ENCODE measurements at places on chromosomes 5 and 9.

- no peak for DNase-seq
Measured at GRCh38 chr5:169549453-169550100, 34.0 kb upstream of the SPDL1 start.

DNA sequence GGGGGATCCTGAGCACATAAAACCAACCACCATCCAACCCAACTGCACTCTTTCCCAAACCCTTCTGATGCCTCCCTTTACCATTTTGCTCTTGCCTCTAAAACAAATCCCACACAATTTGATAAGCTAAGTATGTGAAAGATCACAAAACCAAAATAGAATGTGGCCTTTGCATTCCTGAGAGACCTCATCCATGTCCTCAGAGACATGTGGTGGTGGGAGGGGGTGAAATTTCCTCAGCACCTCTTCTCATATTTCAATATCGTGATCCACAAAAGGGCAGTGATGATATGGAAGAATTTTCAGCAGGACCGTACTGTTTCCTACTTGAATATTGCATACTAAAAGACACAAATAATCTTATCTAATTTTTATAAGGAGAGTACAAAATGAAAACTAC lies 423.3 kb downstream of the TLE1 start:
- DNase-seq, result no peak

GRCh38 chr5:56244627-56245026 lies 11.5 kb upstream of the ANKRD55 start:
- DNase-seq, result no peak

- no peak for DNase-seq
Measured at GRCh38 chr5:172486451-172486850, 32.1 kb upstream of the SH3PXD2B start.

DNA sequence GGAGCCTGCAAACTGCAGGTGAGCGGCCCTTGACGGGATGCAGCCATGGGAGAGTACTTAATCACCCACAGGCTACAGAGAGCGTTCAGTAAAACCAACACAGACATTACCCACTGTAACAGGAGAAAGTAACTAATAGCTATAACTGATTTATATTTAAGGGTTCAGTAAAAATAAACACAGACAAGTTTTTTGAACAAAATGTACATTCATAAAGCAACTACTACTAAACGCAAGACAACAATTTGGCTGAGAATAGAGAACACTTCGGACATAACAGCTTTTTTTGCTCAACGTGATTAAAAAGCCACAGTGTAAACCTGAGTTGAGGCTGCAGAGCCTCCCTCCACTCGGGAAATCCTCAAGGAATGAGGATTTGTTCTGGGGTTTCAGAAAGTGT lies 61.7 kb downstream of the LIFR start:
- DNase-seq, result no peak

- no peak for DNase-seq
Measured at GRCh38 chr9:135224286-135224877, 136.9 kb downstream of the OLFM1 start.

DNA sequence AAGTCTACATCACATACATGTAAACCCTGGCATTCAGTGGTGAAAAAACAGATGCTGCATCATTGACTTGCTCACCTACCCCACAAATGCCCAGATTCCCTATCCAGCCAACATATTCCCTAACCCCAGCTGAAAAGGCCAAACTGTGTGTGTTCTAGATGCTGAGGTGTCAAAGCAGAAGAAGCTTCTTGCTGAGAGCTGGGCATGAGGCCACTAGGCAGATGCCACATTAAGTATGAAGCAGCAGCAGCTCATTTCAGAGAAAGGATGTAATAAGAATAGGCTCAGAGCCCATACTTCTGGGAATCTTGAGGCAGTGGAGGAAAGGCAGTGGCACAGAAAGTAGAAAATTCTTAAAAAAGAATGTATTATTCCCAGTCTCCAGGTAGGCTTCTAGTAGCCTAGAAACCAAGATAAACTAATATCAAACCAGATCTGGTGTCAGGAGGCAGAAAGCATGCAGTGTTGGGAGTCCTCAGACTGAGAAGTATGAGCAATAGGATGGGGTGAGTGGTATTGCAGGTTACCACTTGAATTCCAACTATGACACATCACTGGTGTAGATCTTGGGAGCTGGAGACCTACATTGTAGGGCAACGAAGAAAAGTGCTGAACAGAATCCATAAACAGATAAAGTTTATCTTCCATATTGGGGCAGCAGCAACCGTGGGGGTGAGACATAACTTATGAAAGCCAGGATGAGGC lies 71.9 kb upstream of the GRHPR start:
- DNase-seq, result no peak

- no peak for DNase-seq
Measured at GRCh38 chr5:28493456-28493855, 1455.1 kb upstream of the CDH9 start.

DNA sequence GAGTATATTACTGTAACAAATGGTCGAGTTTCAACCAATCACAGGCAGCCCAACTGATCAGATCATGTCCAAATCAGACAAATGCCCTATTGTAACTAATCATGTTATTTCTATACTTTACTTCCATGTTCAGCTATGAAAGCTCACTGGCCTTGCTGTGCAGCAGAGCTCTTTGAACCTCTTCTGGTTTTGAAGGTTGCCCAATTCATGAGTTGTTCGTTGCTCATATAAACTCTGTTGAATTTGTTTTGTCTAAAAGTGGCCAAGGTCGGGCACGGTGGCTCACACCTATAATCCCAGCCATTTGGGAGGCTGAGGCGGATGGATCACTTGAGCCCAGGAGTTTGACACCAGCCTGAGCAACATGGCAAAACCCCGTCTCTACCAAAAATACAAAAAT lies 21.6 kb downstream of the PDE6A start:
- no peak for DNase-seq

DNA sequence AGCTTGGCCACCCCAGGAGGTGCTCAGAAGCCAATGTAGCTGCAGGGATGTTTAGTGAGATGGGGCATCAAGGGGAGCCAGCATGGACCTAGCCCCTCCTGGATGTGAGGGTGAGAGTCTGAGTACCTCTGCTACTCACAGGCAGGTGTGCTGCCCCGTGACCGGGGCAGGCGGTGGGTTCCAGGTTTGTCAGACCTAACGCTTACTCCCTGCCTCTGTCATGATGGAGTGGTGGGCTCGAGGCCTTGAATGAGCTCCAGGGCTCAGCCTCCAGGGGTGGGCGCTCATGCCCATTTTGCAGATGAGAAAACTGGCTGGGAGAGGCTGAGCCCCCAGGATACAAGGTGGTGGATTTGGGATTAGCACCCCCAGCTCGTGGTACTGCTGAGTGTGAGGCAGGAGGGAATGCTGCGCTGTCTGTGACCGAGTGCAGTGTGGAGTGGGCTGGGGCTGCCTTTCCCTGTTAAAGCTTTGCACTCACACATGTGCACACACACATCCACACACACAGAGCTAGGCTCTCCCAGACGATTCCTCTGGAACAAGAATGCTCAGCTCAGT lies 1.5 kb downstream of the RXRA start:
- no peak for DNase-seq

DNA sequence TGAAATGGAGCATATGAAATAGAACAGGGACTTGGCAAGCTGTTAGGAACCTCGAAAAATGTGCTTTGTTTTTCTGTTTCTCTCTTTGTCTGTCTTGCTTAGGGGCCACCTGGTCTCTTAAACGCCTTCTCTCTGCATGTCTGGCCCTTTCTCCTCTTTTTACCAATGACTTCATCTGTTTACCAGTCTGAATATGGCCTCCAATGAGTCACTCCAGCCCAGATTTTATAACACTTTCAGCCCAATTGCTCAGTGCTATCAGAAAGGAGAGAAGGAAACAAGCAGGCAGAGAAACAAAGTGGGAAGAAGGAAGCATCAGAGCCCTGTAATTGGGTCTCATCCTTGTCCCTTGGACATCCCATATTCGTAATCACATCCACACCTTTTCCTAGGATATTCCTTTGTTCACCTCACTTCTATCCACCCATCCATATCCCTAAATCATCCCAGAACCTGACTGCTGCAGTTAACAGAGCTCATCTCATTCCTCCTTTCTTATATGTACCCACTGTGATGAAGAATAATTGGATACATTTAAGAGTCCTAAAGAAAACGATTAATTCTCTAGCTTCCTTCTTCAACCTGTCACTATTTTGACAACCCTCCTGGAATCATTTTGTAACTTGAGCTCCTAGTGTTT lies 151.8 kb upstream of the GPR151 start:
- no peak for DNase-seq

- DNase-seq, result no peak
Measured at GRCh38 chr5:176407456-176408251, 8.7 kb downstream of the CLTB start.

DNA sequence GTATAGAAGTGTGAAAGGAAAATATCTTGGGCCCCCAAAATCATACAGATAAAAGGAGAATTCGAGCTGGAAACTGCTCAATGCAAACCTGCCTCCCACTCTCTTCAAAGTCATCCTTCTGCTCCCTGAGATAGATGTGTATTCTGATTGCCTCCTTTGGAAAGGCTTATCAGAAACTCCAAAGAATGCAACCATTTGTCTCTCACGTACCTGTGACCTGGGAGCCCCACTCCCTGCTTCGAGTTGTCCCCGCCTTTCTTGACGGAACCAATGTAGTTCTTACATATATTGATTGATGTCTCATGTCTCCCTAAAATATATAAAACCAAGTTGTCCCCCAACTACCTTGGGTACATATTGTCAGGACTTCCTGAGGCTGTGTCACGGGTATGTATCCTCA lies 163.8 kb downstream of the DIRAS2 start:
- no peak for DNase-seq

DNA sequence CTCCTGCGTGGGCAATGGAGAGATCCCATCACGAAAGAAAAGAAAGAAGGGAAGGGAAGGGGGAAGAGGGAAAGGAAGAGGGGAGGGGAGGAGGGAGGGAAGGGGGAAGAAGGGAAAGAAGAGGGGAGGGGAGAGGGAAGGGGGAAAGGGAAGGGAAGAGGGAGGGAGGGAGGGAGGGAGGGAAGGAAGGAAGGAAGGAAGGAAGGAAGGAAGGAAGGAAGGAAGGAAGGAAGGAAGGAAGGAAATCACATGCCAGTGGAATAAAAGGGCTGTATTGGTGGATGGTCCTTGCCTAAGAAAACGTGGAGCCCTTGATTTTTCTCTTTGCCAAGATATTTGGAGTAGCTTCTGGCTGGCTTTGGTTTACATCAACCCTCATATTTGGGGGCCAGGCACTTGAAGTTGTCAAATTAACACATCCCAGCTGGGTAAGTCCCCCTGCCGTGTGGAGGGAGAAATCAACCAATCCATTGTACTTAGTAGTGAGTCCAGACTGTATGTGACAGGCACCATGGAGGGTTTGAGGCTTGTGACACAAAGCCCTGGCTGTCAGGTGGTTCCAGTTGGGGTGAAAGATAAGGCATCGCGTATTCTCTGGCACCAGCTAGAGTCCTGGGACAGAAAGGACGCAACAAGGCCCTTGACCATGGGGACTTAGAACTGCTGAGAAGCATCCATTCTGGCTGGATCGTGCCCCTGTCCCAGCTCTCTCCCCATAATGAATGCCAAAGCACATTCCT lies 23.7 kb downstream of the IDNK start:
- no peak for DNase-seq

- no peak for DNase-seq
Measured at GRCh38 chr5:93611976-93612854, 29.2 kb downstream of the NR2F1 start.

DNA sequence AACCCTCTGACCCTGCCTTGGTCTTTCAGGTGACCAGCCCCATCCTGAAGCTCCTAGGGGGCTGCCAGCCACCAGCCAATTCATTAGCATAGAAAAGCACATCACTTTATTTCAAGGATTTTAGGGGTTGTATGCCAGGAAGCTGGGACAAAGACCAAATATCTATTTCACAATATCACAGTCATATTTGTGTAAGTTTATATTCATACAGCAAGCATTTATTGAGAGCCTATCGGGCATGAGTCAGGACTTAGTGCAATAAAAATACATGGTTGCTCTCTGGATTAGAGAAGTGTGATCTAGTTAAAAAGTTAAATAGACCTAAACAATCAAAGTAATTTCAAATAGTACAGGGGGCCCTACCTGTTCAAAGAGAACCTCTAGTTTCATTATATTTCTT lies 113.8 kb downstream of the ERCC6L2 start:
- DNase-seq, result no peak

GRCh38 chr5:90957906-90958305 lies 399.3 kb downstream of the ADGRV1 start:
- DNase-seq, result no peak

GRCh38 chr9:134323741-134324358 lies 2.4 kb upstream of the RXRA start:
- DNase-seq, result no peak

- DNase-seq, result no peak
Measured at GRCh38 chr9:28073270-28073669, 500.0 kb upstream of the C9orf72 start.

- DNase-seq, result no peak
Measured at GRCh38 chr9:87678650-87679355, 47.1 kb upstream of the CTSL start.

GRCh38 chr9:30476826-30477225 lies 1907.6 kb upstream of the ACO1 start:
- DNase-seq, result no peak

DNA sequence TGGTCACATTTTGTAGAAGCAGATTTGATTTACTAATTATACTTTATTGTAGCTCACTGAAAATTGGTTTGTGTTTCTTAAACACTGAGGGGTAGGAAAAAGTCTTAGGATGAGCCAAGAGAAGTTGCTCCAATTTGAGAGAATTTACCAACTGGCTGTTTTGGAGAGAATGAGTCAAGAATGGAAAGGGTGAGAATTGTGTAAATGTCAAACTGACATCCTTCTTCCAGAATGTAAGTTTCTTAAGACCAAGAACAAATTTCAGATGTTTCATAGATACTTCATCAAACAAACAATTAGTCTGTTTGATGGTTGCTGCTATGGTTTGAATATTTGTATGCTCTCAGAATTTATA lies 106.2 kb upstream of the TXNDC8 start:
- DNase-seq, result no peak

DNA sequence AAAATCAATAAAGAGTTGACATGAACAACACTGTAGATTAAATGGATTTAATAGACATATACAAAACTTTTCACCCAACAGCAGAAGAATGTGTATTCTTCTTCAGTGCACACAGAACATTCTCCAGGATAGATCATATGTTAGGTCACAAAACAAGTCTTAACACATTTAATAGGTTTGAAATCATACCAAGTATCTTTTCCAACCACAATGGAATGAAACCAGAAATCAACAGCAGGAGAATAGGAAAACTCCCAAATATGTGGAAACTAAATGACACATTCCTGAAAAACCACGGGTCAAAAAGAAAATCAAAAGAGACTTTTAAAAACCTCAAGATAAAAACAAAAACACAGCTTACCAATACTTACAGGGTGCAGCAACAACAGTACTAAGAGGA lies 790.1 kb upstream of the ZNF608 start:
- DNase-seq, result no peak

Measured in stimulated activated CD8-positive, alpha-beta memory T cell treated with anti-CD3 and anti-CD28 coated beads, Interleukin-15, amount 100 ng/mL, for 48 hours (primary cell).